Cortex of kidney (tissue), 1 donor: ENCODE measurements at places on chromosomes 5 and 9.

GRCh38 chr5:5658226-5658625 is 235.7 kb downstream of the ICE1 start:
- DNase-seq = no peak

GRCh38 chr9:113515862-113516261 is 52.3 kb downstream of the RGS3 start:
- DNase-seq = no peak

DNA sequence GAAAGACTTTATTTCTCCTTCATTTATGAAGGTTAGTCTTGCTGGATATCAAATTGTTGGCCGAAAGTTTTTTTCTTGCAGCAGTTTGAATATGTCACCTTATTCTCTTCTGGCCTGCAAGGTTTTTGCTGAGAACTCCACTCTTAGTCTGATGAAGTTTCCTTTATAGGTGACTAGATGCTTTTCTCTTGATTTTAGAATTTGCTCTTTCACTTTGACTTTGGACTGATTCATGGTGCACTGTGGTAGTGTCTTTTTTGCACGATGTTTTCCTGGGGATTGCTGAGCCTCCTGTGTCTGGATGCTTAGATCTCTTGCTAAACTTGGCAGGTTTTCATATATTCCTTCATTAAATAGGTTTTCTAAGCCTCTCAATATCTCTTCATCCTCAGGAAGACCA is 12.4 kb downstream of the AHRR start:
- DNase-seq = no peak

GRCh38 chr5:117794847-117795246 is 1193.5 kb downstream of the DTWD2 start:
- DNase-seq = no peak

DNA sequence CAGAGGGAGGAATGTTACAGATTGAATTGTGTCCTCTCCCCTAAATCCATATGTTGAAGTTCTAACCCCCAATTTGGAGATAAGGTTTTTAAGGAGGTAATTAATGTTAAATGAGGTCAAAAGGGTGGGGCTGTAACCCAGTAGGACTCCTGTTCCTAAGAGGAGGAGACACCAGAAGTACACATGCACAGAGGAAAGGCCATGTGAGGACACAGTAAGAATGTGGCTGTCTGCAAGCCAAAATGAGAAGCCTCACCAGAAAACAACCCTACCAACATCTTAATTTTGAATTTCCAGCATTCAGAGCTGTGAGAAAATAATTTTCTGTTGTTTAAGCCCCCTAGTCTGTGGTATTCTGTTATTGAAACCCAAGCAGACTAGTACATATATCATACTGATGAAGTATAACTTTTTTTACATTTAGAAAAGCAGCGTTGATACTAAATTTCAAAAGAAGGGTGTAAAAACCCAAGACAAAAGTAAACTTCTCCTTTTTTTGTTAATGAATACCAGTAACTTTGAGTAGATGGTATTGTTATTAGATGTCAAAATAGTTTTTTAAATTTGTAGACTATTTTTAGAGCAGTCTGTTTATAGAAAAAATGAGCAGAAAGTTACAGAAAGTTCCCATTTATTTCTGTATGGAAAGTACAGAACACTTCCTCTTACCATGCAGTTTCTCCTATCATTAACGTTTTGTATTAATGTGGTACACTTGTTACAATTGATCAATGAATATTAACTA is 25.1 kb downstream of the RNF180 start:
- DNase-seq = no peak

GRCh38 chr9:78954286-78954685 is 617.5 kb upstream of the TLE4 start:
- DNase-seq = no peak

DNA sequence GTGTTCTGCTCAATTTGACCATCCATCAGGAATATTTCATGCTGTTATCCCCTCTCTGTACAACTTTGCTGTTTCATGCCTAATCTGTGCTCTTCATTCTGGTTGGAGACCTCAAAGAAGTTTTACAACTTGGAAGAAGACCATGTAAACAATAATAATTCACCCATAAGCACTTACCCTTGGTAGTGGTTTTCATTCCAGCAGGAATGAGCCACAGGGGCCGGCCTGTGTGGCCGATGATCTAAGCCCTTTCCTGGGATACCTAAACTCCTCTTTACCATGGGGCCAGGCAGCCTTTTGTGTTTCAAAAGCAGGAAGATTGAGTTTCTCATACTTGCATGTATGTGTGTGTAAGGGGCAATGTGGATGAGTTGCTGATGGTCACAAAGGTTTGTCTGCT is 165.0 kb downstream of the FGF1 start:
- no peak for DNase-seq

DNA sequence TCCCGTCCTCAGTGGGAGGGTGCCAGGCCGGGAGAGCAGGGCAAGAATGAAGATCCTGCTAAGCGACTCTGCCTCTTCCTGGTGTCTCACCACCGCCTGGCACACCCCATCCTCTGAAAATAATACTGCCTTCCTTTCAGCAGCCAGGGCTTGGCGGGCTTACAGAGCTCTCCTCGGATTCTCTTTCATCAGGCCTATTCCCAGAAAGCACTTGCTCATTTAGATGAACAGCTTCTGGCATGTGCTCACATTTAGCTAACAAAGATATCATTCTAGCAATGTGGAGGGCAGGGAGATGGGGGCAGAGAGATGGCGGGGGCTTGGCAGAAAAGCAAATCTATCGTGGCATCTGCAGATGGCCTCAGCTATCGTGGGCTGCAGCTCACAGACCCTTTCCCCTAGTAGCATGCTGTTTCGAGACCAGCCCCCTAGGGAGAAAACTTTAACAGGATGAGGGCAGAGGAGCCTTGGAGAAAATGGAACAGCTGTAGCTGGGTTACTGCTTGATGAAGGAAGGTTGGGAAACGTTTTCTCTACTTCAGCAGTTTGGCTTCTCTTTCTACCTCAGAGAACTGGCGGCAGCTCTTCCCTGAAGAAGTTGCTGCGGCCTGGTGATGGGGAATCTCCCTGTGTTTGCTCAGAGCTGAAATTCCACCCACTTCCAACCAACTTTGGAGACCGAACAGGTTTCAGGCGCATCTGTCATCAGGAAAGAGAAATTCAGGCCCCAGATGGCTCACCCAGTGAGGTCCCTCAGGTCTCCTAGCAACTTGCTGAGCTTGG is 102.1 kb downstream of the TMEM174 start:
- no peak for DNase-seq

- DNase-seq = no peak
Measured at GRCh38 chr5:54573812-54574489, 56.4 kb downstream of the SNX18 start.

- DNase-seq = no peak
Measured at GRCh38 chr9:128787659-128788058, 606 bp downstream of the TBC1D13 start.
